ENCODE measurements at places on chromosomes 11 and 22.

- H3K4me1 ChIP-seq = no peaks in the 10 kb centered on the region
- no peaks in the 10 kb centered on the region for H3K27me3 ChIP-seq
- no peak for DNase-seq
- H3K36me3 ChIP-seq = peaks cover 6% of the 10 kb centered on the region
- no peak overlapping the region for H3K4me3 ChIP-seq
- no peak overlapping the region for H3K27ac ChIP-seq
These were observed 13.7 kb downstream of the MUC5B start for GRCh38 chr11:1236316-1237127.

GRCh38 chr11:34558211-34558610 is 44.6 kb upstream of the ELF5 start:
- no peaks in the 10 kb centered on the region for H3K4me1 ChIP-seq
- no peak overlapping the region for H3K27ac ChIP-seq
- no peaks in the 10 kb centered on the region for H3K36me3 ChIP-seq
- H3K4me3 ChIP-seq = no peak overlapping the region
- DNase-seq = no peak

GRCh38 chr11:9136741-9137140 is 45.3 kb upstream of the SCUBE2 start:
- H3K4me3 ChIP-seq = no peak overlapping the region
- peaks cover 45% of the 10 kb centered on the region for H3K36me3 ChIP-seq
- peaks cover 18% of the 10 kb centered on the region for H3K4me1 ChIP-seq
- H3K27me3 ChIP-seq = no peaks in the 10 kb centered on the region
- no peak overlapping the region for H3K27ac ChIP-seq

DNA sequence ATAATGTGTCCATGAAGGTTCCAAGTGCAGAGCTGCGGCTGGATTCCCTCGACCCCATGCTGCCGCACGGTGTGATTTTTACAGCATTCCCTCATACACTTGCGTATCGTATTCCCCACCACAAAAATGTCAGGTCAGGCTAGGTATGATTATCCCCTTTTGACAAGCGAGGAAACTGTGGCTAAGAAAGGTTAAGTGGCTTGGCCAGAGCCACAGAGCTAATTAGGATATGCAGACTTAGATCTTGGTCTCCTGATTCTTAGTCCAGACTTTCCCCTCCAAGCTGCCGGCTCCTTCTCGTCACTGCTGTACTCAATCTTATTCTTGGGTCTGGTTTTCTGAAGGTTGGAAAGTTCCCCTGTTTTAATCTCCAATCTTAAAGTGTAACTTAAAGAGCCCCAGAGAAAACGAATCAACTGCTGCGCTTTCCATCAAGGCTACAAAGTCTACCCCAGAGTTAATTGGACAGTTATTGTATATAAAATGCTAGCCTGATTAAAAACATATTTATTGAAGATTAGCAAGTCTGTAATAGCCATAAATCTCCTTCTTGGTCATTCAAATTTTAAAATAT is 176.6 kb downstream of the ADAMTS15 start:
- no peaks in the 10 kb centered on the region for H3K4me1 ChIP-seq
- H3K27ac ChIP-seq = no peak overlapping the region
- no peak overlapping the region for H3K4me3 ChIP-seq
- H3K27me3 ChIP-seq = no peaks in the 10 kb centered on the region

- DNase-seq = no peak
- H3K27ac ChIP-seq = no peak overlapping the region
- H3K4me3 ChIP-seq = no peak overlapping the region
- H3K4me1 ChIP-seq = peaks cover 24% of the 10 kb centered on the region
These were observed 388.8 kb upstream of the B3GAT1 start for GRCh38 chr11:134800826-134801225.

DNA sequence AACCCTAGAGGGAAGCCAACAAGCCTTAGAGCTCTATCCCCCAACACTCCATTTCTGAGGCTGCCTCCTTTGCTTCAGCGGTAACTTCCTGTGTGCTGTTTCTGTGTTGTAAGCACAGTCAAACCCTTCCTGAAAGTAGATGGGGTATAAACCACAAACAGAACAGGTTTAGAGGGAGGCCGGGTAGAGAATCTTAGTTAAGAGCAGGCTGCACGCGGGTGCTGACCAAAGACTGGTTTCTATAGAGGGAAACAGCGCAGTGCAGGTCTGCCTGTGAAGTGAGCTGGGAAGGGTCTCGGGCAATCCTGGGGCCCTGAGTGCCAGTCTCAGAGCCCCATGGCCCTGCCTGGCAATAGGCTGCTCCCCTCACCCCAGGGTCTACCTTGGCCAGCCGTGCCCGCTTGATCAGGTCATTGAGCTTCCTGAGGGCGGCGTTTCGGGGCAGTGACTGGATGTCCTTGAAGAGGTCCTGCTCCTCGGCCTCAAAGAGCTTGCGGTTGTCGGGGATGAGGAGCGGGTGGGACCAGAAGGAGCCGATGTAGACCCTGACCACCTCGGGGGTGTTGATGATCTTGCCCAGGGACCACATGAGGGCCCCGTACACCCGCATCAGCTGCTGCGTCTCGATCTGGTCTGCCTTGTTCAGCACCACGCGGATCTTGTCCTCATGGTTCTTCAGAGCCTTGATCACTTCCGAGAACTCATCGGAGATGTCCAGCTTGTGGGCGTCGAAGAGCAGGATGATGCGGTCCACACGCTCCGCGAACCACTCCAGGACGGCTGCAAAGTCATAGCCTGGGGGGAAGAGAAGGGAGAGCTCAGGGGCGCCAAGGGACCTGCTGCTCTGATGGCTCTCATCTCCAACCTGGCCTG is 15.3 kb upstream of the CDC42BPG start:
- H3K4me3 ChIP-seq = no peak overlapping the region
- DNase-seq = no peak
- H3K27me3 ChIP-seq = no peaks in the 10 kb centered on the region
- no peak overlapping the region for H3K27ac ChIP-seq
- H3K36me3 ChIP-seq = peaks cover 81% of the 10 kb centered on the region
- H3K4me1 ChIP-seq = peaks cover 34% of the 10 kb centered on the region

DNA sequence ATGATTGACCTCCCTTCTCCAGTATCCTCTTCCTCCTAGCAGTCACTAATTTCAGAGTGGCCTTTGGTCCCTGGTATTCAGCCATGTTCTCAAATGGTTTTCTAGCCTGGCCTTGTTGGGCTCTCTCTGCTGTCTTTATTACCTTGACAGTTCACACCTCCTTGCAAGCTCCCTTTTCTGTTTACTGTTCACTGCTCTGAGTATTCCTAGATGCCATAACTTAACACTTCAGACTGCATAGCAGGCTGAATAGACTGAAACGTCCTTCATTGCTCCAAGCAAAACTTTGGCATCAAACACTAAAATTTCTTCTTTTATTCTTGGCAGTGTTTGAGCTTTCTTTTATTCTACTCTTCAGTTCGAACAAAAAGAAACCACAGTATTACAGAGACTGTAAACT is 49.7 kb upstream of the SLC25A18 start:
- no peak overlapping the region for H3K4me3 ChIP-seq
- H3K36me3 ChIP-seq = peaks cover 14% of the 10 kb centered on the region
- no peaks in the 10 kb centered on the region for H3K4me1 ChIP-seq

DNA sequence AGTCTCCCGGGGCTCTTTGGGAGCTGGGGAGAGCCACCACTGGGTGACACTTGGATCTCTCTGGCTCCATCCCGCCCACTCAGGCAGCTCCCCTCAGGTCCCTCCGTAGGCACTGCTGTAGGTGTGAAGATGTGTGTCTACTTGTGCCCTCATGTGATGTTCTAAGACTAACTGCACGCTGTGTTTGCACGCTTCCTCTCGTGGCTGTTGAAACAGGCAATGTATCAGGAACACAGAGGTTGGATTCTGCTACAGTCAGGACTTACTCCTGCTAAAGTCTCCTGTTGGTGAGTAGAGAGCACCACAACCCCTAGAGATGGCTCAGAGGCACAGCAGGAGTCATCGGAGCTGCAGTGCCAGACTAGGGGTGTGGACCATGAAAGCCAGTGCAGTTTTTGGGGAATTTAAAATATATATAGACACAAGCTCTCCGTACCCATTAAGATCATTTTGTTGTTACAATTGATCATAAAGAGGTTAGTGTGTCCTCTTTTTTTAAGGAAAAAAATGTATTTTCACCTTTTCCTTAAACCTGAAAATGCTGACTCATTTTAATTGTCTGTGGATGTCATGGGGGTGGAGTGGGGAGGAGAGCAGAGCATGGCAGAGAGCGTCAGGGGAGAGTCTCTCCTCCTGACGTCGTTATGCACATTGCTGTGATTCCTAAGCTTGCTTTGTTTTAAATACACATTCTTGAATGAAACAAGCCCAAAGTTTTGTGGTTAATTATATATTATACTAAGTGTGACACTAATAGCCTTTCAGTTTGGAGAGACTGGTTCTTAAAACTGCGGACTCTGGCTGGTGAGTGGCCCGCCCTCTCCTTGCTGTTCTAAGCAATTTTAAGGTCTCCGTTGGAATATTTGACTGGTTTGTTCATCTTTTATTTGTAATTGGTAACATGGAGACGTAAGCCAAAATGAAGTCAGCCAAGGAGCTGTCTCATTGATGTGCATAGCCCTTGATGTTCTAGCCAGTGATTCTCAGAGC is 16.2 kb upstream of the CTTN start:
- H3K36me3 ChIP-seq = peaks cover 47% of the 10 kb centered on the region
- no peak overlapping the region for H3K4me3 ChIP-seq
- no peak overlapping the region for H3K27ac ChIP-seq
- no peak for DNase-seq
- H3K4me1 ChIP-seq = peaks cover 13% of the 10 kb centered on the region

DNA sequence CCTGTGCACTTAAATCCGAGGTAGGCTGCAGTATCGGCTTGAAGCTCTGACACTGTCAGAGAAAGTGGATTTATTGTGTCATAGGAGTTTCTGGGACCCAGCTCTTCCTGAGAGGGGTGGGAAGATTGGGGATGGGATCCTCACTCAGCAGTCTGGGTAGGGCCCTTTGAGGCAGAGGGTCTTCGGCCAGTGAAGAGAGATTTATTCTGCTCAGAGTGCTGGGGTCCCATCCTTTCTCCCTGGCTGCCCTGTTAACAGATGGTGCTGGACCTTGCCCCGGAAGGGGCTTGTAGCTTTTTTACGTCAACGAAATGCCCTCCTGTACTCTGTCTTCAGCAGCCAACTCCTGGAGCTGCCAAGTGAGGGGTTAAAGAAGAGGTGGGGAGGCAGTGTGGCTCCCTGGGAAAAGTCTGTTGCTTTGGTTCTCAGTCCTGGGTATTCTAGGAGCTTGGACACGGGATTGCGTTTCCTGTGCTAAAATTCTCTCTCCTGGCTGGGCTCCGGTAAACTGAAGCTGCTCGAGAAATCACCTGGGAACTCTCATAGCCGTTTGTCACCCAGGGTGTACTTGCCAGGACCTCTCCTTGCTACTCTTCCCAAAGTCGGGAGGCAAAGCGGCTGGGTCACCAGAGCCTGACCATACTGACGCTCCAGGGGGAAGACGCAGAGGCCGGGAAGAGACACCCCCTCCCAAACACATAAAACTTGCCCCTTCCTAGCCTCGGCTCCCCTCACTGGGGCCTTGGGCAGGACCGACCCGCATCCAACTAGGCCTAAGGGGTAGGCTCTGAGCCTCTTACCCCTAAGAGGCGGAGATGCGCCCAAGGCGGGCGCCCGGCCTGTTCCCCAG is 806 bp upstream of the SMDT1 start:
- no peaks in the 10 kb centered on the region for H3K27me3 ChIP-seq
- H3K27ac ChIP-seq = peak overlapping the region; percentile 99
- DNase-seq = no peak
- H3K4me3 ChIP-seq = peak overlapping the region; percentile 91
- H3K36me3 ChIP-seq = peaks cover 28% of the 10 kb centered on the region

DNA sequence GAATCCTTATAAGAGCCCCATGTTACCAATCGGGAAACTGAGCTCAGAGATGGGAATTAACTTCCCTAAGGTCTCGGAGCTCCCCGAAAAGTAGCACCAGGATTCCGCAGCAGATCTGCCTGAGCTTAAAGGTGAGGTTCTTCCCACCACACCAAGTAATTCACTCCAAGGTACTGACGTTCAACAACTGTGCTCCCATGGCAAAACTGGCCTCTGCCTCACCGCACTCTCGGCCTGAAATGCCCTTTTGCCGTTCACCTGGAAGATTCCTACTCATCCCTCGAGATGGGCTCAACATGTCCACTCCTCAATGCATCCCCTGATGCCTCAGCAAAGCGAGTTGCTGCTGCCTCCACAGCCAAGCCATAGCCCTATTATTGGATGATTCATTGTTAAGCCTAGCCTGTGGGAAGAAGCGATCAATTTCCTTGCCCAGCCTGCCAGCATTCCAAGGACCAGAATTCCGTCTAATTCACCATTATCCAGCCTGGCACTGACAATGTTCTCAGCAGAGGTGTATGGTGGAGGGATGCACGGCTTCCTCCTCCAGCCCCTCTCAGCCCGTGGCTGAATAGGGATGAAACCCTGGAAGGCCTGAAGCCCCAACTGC is 4.2 kb downstream of the PLAAT3 start:
- peak overlapping the region; percentile 65 for H3K27ac ChIP-seq
- peaks cover 4% of the 10 kb centered on the region for H3K36me3 ChIP-seq
- no peaks in the 10 kb centered on the region for H3K27me3 ChIP-seq
- peaks cover 35% of the 10 kb centered on the region for H3K4me1 ChIP-seq
- DNase-seq = peak; percentile 25
- H3K4me3 ChIP-seq = no peak overlapping the region

- H3K4me3 ChIP-seq = no peak overlapping the region
- H3K27me3 ChIP-seq = no peaks in the 10 kb centered on the region
- peaks cover 17% of the 10 kb centered on the region for H3K4me1 ChIP-seq
- no peaks in the 10 kb centered on the region for H3K36me3 ChIP-seq
- no peak overlapping the region for H3K27ac ChIP-seq
- no peak for DNase-seq
These were observed 26.6 kb upstream of the SEPTIN5 start for GRCh38 chr22:19687561-19688300.

DNA sequence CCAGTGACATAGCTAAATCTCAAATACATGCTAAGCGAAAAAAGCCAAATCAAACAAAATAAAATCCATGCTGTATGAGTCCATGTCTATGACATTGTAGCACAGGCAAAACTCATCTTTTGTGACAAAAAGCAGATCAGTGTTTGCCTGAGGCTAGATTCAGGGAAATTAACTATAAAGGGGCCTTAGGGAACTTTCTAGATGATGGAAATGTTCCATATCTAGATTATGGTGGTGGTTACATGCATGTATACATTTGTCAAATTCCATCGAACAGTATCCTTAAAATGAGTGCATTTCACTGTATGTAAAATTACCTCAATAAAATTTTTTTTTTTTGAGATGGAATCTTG is 14.9 kb downstream of the CD5 start:
- peaks cover 21% of the 10 kb centered on the region for H3K4me1 ChIP-seq
- no peak for DNase-seq
- no peaks in the 10 kb centered on the region for H3K36me3 ChIP-seq
- no peak overlapping the region for H3K27ac ChIP-seq

GRCh38 chr22:23219822-23220484 is 39.6 kb downstream of the BCR start:
- H3K27me3 ChIP-seq = no peaks in the 10 kb centered on the region
- H3K27ac ChIP-seq = no peak overlapping the region
- H3K4me3 ChIP-seq = no peak overlapping the region
